ENCODE measurements at places on chromosomes 13 and 19. TPM values are rescaled to one million over a fixed set of nuclear protein-coding genes. Genes with fewer than 3 reads are reported as not detected.

Gene TEX29
- not detected for total RNA-seq

Gene CGB5
- total RNA-seq = not detected

Gene TMC4
- total RNA-seq = 0.49 TPM

Gene RGS9BP
- total RNA-seq = 0.49 TPM

Gene POSTN
- 6.4 TPM for total RNA-seq

Gene CPB2
- not detected for total RNA-seq

Gene APOC4
- total RNA-seq = not detected

All from temporal lobe (tissue), 4 donors.